PC-9 (cell line): ENCODE measurements at places on chromosomes 6 and 20.
A peak's percentile ranks its signal among the peaks of the same experiment; 100 is the strongest.

GRCh38 chr6:91127752-91128151 is 540.9 kb upstream of the MAP3K7 start:
- DNase-seq: no peak

DNA sequence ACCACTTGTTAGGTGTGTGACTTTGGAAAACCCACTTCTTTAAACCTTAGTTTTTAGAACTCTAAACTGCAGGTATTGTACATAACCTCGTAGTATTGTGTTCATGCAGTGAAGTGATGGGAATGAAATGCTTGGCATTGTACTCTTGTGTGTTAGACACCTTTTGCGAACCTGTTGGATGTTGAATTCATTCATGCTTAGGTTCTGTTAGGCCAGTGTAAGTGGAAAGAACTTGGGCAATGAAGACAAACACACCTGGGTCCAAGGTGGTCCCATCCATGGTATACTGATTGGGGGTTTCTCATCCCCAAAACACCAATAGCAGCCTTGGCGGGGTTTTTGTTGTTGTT is 1.2 kb downstream of the ANKRD6 start:
- DNase-seq: no peak

DNA sequence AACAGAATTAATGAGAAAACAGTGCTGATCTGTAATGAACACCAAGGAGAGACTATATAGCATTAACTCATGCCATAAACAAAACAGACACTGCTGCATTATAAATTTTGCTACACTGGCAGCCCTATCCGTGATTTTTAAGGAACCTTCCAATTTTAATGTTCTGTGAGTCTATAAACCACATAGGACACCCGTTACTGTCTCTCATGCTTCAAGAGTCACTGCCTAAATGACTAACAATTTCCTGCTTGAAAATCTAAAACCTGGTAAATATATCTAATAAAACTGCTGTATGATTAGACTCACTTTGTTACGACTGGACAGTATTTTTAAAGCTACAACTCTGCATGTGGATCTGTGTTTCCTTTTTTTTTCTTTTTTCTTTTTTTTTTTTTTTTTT is 8.7 kb downstream of the CHD6 start:
- no peak for DNase-seq

DNA sequence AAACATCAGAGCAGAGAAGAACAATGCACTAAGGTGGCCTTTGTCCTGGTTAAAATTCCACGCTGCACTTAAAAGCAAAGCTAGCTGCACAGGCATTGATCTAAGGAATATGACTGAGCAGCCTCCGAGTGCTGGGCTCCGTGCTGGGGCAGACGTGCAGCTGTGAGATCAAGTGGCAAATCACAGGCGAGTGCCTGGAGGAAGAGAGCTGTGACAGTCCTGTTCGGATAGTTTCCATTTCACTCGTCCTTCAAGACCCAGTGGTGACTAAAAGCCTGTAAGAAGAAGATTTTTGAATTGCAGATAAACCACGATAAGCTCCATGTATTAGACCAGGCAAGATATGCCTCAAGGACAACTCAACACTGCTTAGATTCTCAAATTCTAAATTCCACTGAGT is 247.9 kb downstream of the ANKRD60 start:
- DNase-seq: no peak

DNA sequence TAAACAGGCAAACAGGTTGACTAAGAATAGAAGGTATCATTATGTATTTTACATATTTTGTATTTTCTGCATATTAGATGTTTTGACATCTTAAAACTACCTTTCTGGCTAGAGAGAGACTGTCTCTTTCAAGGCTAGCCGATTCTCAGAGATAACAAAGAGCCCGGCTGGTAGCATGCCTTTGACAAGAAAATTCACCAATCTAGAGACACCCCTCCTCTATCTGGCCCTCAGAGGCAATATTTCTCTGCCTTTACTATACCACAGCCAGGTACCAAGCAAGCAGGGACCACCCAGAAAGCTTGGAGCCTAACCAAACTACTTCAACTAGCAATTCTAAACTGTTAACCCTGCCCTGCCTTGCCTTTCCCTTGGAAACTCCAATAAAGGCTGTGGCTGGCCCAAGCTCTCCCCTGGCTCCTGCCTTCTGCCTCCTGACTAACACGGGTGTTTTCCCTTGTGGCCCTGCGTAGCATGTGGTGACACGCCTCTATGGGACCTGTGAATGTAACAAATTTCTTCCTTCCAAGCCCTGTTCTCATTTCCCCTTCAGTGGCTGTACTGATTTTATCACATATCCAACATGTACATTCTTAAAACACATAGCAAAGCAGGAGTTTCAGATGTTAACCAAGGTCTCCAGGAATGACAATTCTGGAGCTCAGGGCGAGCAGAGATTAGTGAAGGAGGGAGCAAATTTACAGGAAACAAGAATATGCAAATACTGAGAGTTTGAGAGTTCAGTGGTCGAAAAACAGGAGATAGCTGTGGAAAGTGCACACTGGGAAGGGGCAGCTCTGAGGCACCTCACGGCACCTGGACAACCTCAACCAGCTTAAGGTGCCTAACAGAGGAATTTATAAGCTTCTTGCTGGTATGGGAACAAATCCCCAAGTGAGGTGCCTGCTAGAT is 120.8 kb downstream of the BACH2 start:
- no peak for DNase-seq

- DNase-seq: no peak
Observed at GRCh38 chr6:46706464-46706863, 18.8 kb downstream of the TDRD6 start.

GRCh38 chr6:105691971-105692370 is 289.1 kb upstream of the PREP start:
- no peak for DNase-seq

GRCh38 chr20:10505827-10506226 is 70.7 kb downstream of the SLX4IP start:
- no peak for DNase-seq

- no peak for DNase-seq
Observed at GRCh38 chr6:81950877-81951276, 198.4 kb upstream of the TENT5A start.

- no peak for DNase-seq
Observed at GRCh38 chr6:28336284-28337120, 554 bp upstream of the ZSCAN31 start.

- no peak for DNase-seq
Observed at GRCh38 chr6:30480536-30481156, 8.7 kb upstream of the HLA-E start.

DNA sequence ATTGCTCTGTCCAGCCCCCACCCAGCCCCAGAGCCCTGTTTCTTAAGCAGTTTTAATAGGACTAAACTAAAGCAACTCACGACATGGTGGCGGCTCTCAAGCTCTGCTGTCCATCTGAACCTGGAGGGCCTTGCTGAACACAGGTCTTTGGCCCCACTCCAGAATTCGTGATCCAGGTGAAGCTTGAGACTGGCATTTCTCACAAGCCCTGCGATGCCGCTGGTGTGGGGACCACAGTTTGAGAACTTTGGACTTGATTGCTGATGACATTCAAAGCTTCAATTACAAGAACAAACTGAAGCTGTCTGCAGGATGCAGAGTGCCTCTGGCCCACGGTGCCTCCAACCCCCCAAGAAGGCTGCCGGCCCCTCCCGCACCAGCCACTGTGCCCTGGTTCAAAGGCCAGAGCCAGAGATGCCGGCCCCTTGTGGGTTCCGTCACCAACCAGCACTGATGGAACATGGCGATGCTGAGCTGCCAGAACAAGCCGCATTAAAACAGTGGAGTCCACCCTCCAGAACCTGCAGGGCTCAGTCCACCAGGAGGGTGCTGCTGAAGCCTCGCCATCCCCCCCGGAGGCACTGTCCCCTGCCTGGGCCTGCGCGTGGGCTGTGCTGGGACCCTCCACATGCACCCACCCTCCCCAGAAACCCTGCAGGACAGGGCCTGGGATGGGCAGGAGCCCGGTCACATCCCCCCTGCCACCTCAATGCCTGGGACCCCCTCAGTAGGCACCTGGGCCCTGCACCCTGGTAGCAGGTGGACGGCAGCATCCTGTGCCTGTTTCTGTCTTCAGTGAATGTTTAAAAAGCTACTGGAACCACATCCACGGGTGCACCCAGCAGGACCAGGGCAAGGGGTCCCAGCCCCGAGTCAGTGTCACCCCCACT is 101.1 kb downstream of the PSMB1 start:
- no peak for DNase-seq

GRCh38 chr6:115358616-115359015 is 702.1 kb downstream of the FRK start:
- no peak for DNase-seq

DNA sequence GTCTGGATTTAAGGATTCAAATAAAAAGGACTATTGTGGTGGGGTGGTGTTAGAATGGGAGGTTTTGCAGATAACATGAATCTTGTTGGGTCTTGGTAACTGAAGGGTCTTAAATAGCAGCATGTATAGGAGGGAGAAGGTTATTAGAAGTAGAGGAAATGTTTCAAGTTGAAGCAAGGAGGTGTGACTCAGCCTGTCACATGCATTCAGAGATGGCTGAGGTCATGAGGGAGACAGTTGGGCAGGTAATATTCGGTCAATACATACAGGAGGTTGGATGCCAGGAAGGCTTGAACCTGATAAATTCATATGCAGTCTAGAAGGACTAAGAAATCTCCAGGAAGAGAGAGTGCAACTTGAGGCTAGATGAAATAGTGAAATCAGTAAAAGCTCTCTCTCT is 6.1 kb downstream of the KLHL31 start:
- no peak for DNase-seq

- DNase-seq: no peak
Observed at GRCh38 chr6:43835872-43836419, 65.9 kb downstream of the VEGFA start.

DNA sequence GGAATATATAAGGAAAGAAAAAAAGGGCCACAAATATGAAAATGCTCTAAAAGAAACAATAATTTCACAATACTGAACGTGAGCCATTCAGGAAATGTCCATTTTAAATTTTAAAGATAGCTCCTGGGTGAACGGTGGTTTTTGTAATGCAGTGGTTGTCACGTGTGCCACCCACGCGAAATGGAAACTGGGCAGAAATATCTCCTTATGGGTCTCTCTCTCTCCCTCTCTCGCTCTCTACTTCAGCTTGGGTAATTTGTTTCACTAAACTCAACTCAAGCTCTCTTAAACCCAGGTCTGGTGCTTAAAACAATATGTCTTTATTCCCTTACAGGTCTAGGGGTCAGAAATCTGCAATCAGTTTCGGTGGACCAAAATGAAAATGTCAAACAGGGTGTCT is 150.8 kb downstream of the OR2B2 start:
- no peak for DNase-seq

DNA sequence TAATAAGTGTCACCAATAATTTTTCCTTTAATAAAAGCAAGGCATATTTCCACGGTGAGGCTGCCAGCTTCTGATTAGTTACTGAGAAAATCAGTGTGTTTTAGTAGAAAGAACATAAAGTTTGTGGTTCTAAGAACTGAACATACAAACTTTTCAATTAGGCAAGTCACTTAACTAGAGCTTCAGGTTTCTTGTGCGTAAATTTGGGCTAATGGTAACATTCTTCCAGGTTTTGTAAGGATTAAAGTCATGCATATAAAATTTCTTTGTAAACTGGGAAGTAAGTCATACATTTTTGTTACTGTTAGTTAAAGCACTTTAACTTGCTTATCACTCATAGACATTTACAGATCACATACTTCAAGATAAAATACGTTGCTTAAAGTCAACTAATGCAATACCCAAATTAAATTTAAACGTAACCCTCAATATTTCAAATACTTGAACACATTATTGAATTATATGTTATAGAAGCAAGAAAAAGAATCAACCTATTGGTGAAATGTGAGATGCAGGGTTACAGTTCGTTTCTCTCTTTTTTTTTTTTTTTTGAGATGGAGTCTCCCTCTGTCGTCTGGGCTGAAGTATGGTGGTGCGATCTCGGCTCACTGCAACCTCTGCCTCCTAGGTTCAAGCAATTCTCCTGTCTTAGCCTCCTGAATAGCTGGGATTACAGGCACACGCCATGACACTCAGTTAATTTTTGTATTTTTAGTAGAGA is 327.3 kb upstream of the NOX3 start:
- peak; percentile 87 for DNase-seq

DNA sequence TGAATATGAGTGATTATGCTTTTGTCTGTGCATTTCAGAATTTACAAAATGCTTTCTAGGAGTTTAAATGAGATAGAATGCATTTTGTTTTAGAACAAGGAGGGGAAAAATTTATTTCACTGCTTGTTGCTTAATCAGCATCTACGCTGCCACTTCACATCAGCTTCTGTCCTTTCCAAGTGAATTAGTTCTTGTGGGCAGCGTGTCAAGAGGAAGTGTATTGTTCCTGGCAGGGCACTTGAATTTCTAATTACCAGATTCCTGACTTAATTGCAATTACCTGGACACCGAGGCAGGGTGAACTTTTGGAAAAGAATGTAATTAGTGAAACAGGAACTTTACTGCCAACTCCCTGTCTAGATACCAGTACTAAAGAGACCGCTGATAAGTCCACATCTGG is 263.5 kb downstream of the TMEM242 start:
- no peak for DNase-seq

DNA sequence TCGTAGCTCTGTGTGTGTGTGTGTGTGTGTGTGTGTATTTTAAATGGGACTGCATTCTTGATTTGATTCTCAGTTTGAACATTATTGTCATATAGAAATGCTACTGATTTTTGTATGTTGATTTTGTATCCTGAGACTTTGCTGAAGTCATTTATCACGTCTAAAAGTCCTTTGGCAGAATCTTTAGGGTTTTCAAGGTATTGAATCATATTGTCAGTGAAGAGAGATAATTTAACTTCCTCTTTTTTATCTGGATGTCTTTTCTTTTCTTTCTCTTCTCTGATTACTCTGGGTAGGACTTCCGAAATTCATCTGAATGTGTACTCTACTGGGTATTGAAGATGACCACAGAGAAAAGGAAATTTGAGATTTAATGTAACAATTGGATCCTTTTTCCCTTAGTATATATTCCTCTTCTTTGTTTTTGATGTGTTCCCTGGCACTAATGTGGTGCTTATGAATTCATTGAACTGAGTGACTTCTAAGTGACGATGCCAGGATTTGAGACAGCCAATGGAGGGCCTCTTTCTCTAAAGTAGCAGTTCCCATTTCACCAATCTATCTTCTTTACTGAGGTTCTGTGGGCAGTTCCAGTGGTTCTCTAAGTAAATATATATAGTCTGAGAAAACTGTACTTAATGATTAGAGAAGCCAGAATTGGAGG is 47.6 kb downstream of the TNFAIP3 start:
- DNase-seq: no peak

GRCh38 chr20:58111310-58112016 is 117.0 kb downstream of the ANKRD60 start:
- DNase-seq: no peak
